ENCODE measurements at places on chromosomes 5 and 9. TPM values are rescaled to one million over a fixed set of nuclear protein-coding genes. Genes with fewer than 3 reads are reported as not detected.

ANKRD18A gene
- total RNA-seq = under 0.01 TPM

CFAP77 gene
- total RNA-seq = 0.19 TPM

ZNF782 gene
- total RNA-seq = 5.7 TPM

TMOD1 gene
- total RNA-seq = 1.1 TPM

MEIKIN gene
- not detected for total RNA-seq

PCDHA3 gene
- under 0.01 TPM for total RNA-seq

CDC25C gene
- total RNA-seq = 7.9 TPM

PCDHGA2 gene
- 1.6 TPM for total RNA-seq

C5orf34 gene
- 2.6 TPM for total RNA-seq

SLC6A19 gene
- total RNA-seq = not detected

OGN gene
- total RNA-seq = not detected

TMEM252 gene
- total RNA-seq = not detected

SPATA31C1 gene
- not detected for total RNA-seq

CCNO gene
- 0.33 TPM for total RNA-seq

PCDHGA3 gene
- 0.86 TPM for total RNA-seq

OTULINL gene
- under 0.01 TPM for total RNA-seq

CYFIP2 gene
- total RNA-seq = 21.6 TPM

ZNF300 gene
- 5.3 TPM for total RNA-seq

CCL27 gene
- not detected for total RNA-seq

Data from vein endothelial cell (primary cell).